ENCODE measurements at places on chromosomes 11 and 22. TPM values are rescaled to one million over a fixed set of nuclear protein-coding genes. Genes with fewer than 3 reads are reported as not detected.

The ANGPTL5 gene
- total RNA-seq: 9.4 TPM

DNA sequence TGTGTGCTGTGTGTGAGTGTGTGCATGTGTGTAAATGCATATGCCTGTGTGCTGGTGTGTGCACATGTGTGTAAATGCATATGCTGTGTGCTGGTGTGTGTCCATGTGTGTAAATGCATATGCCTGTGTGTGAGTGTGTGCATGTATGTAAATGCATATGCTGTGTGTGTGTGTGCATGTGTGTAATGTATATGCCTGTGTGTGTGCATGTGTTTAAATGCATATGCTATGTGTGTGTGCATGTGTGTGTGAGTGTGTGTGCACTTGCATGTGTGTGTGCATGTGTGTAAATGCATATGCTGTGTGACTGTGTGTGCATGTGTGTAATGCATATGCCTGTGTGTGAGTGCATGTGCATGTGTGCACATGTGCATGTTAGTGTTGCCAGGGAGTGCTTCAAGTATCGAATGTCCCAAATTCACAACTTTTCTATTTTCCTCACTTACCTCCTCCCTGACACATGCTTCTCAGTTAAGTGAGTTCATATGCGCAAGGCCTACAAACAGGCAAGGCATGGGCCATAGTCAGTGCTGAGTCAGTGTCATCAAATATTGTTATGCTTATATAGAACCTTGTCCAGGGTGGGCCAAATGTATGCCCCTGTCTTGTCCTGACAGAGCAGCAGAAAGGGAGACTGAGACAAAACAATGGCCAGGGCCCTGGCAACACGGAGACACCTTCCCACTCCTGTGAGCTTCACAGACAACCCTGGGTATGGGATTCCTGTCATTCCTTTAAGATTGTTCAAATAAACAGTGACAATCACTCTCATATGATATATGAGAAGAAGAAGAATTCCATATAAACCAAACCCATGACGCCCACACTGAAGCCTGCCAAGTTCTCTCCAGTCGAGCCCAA, 38.6 kb downstream of the GGTLC2 start:
- H3K27ac ChIP-seq: no peak overlapping the region
- peaks cover 7% of the 10 kb centered on the region for H3K27me3 ChIP-seq
- H3K4me1 ChIP-seq: peaks cover 17% of the 10 kb centered on the region
- no peak overlapping the region for H3K4me3 ChIP-seq

- no peaks in the 10 kb centered on the region for H3K36me3 ChIP-seq
- peaks cover 22% of the 10 kb centered on the region for H3K4me1 ChIP-seq
- no peak within 1 kb of the TSS for H3K4me3 ChIP-seq
- DNase-seq: no peak
- no peaks in the 10 kb centered on the region for H3K27me3 ChIP-seq
These were observed at the start of gene MRPL23 for GRCh38 chr11:1946812-1947484. Gene MRPL23 (plus strand): TSS chr11:1947332. CDS start chr11:1947363, 31 bp downstream.

DNA sequence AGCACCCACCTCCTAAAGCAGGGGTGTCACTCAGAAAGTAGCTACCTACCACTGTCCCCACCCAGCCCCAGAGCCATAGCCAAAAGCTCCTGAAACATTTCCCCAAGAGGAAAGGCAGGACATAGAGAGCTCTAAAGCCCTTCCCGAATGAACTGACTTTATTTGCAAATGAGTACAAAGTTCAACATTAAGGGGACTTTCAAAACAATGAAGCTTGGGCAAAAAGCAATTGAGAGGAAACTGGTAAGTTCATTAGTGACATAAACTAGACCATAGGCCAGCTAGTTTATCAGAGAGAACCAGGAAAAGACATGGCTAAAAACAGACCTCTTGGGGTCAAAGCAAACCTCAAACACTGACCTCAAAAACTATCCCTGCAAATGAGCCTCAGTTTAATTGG, 72.7 kb downstream of the IGLL5 start:
- H3K4me3 ChIP-seq: no peak overlapping the region
- H3K27me3 ChIP-seq: peaks cover 2% of the 10 kb centered on the region
- H3K36me3 ChIP-seq: no peaks in the 10 kb centered on the region
- DNase-seq: no peak
- no peaks in the 10 kb centered on the region for H3K4me1 ChIP-seq

DNA sequence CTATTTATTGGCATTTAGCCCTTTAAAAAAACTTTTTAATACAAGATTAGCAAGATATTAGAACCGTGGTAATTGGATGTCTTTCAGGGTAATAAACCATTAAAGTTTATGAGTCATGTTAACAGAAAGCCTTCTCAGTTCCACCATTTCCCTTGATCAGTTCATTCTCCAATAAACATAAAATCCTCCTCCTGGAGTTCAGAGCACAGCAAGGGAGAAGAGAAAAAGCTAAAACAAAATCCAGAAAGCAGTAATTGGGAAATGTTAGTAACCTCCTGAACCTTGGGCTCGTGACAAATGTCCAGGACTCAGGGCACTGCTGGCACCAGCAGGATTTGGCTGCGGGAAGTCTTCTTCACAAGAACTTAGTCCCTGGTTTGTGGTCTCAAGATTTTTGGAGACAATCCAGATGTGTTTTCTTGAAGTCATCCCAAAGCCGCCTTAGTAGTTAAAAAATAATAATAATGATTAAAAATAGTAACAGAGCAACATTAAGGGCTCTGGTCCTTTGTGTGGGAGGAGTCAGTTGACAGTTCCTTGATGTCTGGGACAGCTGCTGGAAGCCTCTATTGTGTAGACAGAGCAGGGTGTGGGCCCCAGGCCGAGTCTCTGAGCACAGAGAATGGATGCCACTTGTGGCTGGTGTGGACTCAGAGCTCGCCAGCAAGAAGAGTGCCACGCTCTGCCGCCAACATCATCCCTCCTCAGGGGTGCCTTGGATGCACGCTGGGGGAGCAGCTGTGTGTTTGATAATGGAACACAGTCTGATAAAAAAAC, 43.4 kb upstream of the PITPNB start:
- H3K27ac ChIP-seq: peak overlapping the region; percentile 72
- H3K36me3 ChIP-seq: no peaks in the 10 kb centered on the region
- H3K27me3 ChIP-seq: no peaks in the 10 kb centered on the region
- peaks cover 23% of the 10 kb centered on the region for H3K4me1 ChIP-seq
- peak; percentile 76 for DNase-seq
- no peak overlapping the region for H3K4me3 ChIP-seq

DNA sequence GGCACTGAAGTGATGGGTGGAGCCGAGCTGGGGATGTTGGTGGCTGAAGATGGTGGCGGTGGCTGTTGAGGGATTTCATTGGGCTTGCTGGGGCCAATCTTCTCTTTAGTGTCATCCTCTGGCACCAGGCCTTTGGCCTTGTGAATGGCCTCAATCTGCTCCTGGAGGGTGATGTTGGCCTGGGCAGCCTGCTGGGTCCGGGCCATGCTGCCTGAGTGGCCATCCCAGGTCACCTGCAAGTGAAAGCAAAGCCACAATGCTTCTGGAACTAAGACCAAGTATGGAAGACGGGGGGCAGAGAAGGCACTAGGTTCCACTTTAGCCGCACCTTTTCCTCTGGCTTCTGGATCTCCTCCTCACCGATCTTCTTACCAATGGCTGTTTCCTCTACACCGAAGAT, 12.1 kb upstream of the TBC1D10A start:
- H3K27me3 ChIP-seq: no peaks in the 10 kb centered on the region
- peaks cover 96% of the 10 kb centered on the region for H3K36me3 ChIP-seq
- H3K4me1 ChIP-seq: peaks cover 32% of the 10 kb centered on the region
- H3K27ac ChIP-seq: no peak overlapping the region
- no peak overlapping the region for H3K4me3 ChIP-seq
- DNase-seq: no peak

All from muscle of leg (tissue), 16 donors.